ENCODE measurements at places on chromosomes 3 and 15.
A peak's percentile ranks its signal among the peaks of the same experiment; 100 is the strongest.

DNA sequence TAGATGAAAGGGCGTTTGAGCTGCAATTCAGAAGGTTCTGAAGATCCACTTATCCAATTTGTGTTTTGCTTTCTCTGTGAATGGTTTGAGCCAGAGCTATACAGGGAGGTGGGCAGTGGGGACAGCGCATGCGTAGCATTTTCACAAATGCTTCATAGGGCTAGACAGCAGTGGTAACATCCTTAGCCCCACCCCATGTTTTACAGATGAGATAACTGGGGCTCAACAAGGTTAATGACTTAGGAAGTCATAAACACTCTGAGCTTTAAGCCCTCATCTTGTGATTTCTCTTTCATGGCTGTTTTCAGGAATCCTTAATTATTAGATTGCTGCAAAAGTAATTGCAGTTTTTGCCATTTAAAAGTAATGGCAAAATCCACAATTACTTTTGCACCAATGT, 408.7 kb downstream of the IL5RA start:
- no peak for DNase-seq

DNA sequence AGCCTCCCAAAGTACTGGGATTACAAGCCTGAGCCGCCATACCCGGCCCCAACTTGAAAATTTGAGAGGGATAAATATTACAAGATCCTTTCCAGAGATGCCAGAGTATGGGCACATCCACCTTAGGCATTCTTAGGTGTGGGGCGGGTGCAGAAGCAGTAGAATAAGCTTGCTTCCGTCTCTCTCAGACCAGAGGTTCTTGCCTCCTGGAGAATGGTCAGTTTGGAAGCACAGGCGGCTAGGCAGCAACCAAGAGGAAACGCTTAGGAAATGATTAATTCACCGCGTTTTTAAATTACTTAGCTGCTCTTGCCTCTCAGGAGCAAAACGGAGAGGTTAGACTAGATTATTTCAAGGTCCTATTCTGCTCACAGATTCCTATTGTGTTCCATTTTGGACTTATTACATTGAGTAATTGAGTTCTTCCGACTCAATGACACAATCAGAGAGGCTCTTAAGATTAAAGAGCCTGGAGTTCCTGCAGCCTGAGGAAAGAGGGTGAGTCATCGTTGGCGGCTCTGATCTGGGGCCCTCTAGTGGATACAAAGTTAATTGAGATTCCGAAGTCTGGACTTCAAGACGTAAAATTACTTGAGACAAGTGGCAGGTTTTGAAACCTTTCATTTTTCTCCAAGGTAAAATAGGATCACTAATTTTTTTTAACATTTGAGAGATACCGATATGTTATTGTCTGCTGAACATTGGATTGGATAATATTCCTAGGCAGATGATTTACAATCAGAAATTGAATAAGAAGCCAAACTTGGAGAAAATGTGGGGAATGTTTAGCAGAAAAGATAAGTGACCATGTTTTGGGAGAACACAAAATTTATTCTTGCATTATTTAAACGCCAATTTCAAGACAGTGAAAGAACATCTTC, 5.8 kb upstream of the TOPAZ1 start:
- peak; percentile 4 for DNase-seq

- no peak for DNase-seq
Measured at GRCh38 chr15:88303395-88303794, 46.9 kb upstream of the NTRK3 start.

GRCh38 chr15:52080031-52080430, 32.5 kb downstream of the BCL2L10 start:
- DNase-seq: no peak

DNA sequence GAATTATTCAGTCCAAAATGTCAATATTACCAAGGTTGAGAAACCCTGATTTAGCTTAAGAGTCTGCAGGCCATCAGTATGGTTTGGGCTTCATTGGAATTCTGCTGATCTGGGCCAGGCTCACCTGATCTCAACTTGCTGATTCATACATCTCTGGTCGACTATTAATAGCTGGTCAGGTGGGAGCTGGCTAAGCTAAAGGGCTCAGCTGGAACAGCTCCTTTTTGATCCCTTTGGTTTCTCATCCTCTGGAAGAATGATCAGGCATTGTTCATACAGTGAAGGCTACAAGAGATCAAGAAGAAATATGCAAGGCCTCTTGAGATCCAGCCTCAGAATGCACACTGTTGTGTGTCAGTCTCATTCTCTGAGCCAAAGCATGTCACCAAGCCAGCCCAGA, 123.3 kb upstream of the MME start:
- DNase-seq: no peak

GRCh38 chr15:92869263-92869940, 30.7 kb upstream of the CHD2 start:
- no peak for DNase-seq

DNA sequence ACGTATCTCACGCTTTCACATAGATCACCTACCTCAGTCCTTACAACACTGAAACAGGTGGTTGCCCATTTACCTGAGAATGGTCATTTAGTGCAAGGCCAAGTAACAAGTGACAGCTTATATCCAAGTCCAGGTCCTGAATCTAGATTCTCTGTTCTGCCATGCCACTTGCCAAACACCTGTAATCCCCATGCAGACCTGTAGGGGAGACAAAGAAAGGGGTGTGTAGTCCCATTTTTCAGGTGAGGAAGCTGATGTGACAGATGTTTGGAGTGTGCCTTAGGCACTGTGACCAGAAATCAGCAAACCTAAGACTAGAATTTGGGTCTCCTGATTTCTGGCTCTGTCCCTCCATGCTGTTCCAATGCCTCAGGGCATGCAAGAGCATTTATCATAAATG, 12.7 kb downstream of the ZNF35 start:
- no peak for DNase-seq

- DNase-seq: no peak
Measured at GRCh38 chr15:62966294-62967078, 76.1 kb upstream of the TPM1 start.

Data from NCI-H2081 (cell line).